ENCODE measurements at places on chromosomes 16 and 17.
A peak's percentile ranks its signal among the peaks of the same experiment; 100 is the strongest.

DNA sequence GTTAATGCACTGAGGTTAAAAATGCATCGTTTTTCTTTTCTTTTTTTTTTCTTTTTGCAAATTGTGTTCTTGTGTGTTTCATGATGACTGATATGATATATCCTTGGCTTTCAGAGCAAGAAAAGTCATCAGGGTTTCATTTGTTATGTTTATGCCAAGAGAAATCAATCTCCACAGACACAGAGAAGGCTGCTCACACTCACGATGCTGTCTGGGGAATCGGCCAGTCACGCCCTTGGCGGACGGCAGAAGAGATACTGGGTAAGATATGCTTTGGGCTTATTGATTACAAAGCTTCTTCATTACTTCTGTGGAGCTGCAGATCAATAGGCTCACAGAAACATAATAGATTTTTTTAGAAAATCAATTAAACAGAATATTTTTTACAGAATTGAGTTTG lies 42.2 kb upstream of the TNRC6C start:
- DNase-seq = no peak

GRCh38 chr17:61728297-61728836 lies 135.0 kb downstream of the BRIP1 start:
- no peak for DNase-seq

DNA sequence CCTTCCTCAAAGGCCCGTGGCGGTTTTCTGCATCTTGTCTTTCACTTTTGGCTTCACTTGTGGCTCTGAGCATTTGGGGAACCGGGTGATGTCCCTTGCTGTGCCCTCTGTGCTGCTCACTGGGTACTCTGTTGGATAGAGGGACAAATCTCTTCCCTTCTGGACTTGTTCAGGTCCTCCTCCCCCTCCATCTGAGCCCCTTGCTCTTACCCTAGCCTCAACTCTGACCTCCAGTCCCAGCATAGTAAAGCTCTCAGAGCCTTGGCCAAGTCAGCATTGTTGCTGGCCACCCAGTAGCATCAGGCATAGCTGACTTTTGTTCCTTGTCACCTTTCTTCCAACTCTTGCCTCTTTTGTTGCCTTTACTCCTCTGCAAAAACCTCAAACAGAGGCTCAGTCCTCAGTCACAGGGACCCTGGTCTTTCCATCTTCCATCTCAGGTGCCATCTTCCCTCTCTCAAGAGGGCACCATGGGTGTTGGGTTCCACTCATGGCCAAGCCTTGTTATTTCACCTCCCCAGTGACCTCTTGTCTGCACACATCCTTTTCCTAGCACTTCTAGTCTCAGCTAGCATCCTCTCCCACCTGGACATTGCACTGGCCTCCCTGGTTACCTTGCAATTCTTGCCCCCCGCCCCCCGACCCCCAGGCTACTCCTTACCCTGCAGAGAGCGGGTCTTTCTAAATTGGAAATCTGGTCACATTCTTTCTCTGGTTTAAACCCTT lies 393 bp upstream of the PSMB10 start:
- DNase-seq = no peak

DNA sequence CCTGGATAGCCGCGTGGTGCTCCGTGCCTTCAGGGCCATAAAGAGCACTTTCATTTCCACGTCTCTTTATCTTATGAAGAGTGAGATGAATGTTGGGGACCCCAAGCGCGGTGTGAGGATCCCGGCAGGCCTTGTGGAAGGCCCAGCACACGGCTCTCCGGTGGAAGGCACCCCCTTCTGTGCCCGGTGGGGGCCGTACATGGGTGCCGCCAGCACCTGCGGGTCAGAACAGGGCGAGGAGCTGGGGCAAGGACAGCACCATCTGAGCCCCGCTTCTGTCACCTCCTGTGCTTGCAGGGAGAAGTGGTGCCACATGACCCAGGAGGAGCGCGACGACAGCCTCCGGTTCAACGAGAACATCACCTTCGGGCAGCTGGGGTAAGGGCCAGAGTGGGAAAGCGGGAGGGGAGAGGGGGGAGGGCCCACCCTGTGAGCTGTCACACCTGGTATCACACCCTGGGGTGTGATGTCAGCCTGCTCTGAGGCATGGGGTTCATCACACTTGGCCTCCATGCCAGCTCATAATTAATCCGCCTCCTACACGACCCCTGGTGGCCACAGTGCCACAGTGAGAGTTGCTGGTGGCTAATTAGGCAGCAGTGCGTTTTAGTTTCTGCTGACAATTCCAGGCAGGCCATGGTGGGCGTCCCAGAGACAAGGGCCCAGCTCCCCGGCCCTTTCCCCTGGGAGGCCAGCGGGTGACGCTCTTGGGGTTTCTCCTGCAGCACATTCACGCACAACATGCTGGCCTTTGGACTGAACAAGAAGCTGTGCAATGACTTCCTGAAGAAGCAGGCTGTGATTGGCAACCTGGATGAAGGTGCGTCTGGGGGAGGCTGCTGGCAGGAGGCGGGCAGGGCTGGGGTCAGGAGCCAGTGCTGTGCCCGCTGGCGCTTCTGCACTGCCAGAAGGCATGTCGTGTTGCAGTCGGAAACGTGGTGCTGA lies 25.7 kb downstream of the CIBAR2 start:
- peak; percentile 52 for DNase-seq

DNA sequence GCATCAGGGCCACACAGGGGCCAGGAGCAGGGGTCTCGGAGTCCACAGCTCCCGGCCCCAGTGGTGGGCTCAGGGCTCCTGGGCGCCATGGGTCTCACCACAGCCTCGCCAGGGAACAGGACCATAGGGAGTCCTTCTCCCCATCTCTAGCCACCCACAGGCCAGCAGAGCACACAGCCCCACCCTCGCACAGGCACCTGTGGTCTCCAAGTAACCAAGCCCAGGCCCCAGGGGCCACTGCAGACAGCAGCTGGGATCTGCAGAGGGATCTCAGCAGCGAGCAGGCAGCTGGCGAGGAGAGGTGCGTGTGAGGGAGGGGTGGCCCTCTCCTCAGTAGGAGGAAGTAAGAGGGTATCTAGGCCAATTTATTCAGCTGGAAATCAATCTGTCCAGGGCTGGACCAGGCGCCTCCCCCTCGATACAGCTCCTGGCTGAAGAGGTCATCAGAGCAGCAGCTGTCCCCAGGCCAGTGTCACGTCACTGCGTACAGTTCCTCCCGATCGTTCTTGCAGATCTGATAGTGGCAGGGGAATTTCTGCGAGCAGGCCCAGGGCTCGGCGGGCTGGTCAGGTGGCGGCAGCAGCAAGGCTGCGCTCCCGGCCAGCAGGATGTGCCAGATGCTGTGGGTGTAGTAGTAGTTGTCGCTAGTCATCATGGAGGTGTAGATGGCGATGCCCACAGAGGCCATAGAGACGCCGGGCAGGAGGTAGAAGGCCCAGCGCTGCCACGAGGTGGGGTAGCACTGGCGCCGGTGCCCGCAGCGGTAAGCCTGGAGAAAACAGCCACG lies 1.4 kb upstream of the MRPL28 start:
- DNase-seq = no peak

- peak; percentile 95 for DNase-seq
Observed at GRCh38 chr17:80791758-80792284, 199.8 kb upstream of the CHMP6 start.

GRCh38 chr17:76524598-76525512 lies 12.7 kb downstream of the CYGB start:
- no peak for DNase-seq

DNA sequence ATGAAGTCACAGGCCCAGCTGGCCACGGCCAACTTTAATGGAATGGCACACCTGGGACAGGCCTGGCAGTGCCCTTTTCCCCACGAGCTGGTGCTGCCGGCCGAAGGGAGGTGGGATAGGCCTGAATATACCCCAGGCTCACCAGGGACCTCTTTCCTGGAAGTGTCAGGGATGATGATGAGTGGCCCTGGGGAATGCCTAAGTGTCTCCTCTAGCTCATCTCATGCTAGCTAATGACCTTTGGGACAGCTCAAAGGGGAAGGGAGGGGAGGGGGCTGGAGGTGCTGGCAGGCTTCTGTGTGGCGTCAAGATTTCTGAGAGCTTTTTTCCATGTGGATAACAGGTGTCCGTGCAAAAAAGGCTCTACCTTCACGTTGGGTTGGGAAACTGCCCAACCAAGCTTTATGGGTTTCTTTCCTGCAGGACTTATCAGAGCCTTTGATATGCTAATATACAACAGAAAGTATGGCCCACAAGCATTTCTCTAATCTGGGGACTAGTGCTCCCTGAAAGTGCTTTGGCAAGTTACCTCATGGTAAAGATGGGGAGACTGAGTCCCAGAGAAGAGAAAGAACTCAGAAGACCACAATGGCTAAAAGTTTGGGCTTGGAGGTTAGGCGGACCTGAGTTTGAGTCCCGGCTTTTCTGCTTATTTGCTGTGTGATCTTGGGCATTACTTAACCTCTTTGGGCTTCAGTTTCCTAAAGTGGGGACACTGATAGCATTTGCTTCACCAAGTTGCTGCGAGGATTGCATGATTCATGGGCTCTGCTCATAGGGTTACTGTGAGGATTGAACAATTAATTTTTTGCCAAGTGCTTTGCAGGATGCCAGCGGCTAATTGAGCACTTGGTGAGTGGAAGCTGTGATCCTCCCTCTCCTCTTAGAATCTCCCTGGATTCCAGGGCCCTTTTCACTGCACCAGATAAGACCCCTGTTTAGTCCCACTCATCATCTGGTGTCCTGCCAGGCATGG lies 14.0 kb downstream of the ADGRG1 start:
- no peak for DNase-seq

DNA sequence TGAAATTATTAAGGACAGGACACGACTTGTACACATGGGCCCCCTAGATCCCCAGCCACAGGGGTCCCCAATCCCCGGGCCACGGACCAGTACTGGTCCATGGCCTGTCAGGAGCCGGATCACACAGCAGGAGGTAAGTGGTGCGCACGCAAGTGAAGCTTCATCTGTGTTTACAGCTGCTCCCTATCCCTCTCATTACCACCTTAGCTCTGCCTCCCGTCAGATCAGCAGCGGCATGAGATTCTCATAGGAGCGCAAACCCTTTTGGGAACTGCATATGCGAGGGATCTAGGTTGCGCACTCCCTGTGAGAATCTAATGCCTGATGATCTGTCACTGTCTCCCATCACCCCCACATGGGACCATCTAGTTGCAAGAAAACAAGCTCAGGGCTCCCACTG lies 137.8 kb upstream of the ZFHX3 start:
- DNase-seq = no peak

DNA sequence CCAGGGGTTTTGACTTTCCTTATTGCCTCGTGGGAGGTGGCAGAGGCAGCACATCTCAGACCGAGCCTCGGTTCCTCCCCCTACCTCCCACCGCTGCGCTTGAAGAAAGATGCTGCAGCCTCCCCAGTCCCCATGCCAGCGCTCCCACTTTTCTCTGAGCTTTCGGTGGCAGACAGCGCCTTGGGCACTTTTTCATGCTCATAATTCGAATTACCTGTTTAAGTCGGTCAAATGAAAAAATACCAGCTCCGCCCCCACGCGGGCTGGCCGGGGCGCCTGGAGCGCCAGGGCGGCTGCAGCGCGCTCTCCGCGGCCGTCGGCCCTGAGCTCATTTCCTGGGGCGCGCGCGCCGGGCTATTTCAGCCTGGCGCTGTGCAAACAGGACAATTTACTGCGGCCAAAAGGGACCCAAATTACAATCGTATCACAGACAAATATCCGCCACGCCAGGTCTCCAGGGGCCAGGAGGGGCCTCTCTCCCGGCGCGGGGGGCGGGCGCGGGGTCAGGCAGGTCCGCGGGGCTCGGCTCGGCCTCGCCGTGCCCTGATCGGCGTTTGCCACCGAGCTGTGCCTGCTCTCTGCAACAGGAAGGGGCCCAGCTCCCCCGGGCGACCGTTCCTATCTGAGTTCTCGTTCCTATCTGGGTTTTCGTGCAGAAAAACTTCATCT lies 45.0 kb downstream of the SOST start:
- peak; percentile 20 for DNase-seq

DNA sequence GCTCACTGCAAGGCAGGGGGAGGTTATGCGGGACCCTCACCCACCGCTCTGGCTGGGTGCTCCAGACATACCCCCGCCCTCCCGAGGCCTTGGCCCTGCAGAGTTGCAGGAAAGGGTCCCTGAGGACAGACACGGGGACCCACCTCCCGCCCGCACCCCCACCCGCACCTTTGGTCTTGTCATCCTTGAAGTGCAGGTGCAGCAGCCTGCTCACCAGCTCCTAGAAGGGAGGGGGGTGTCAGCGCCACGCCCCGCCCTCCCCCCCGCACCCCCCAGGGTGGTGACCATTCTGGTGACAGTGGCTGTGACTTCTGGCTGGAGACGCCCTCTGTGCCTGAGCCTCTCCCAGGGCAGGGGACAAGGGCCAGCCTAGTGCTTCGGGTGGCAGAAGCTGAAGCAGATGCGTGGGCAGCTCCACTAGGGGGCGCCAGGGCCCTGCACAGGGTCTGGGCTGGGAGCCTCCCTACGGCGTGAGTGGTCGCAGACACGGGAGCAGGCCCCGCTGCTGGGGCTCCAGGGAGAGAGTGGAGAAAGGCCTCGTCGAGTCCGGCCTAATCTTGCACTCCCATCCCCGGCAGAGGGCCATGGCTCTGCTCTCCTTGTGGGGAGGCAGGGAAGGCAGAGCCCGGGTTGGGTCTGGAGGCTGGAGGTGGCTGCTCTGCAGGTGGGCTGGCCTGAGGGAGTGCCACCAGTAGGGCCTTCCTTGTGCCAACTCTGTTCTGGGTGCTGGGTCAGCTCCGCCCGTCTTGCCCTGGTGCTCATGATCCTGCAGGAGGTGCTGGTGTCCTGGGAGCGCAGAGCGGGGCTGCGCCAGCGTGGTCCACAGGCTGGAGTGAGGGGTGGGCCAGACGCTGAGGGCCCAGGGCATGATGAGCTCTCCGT lies 2.7 kb downstream of the CENPX start:
- DNase-seq = no peak

- no peak for DNase-seq
Observed at GRCh38 chr17:17387498-17388362, 84.6 kb downstream of the NT5M start.

DNA sequence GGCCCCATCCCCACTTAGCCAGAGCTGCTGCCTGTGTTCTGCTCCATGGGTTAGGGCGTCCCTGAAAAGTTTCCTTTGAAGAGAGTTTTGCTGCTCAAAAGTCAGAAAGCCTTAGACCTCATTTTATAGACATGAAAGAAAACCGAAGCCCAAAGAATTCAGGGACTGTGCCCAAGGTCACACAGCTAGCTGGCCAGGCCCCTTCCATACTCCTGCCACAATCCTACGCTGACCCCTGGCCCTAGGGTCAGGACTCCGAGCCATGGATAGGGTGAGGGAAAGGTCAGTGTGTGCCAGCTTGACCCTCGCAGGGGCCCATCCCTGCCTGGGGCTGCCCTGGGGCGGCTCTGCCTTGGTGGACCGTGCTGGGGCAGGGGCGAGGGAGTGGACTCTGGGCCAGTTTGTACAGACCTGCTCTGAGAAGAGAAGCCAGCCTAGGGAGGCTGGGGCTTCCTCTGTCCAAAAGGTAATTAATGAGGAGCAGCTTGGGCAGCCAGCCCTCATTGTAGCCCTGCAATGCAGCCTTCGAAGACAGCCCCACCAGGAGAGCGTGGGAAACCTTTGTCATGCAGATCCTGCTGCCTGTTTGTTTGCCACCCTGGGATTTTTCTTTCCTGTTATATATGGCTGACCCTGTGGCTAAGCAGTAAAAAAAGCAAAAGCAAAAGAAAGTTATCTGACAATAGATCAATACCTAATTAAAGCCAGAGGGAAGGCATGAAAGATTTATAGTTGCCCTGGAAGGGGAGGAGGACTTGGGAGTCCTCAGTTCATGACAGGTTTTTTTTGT lies 37.4 kb downstream of the RHBDL3 start:
- DNase-seq = no peak

Data from fibroblast of skin of right quadriceps (primary cell).